ENCODE measurements at places on chromosomes 7 and 10.

DNA sequence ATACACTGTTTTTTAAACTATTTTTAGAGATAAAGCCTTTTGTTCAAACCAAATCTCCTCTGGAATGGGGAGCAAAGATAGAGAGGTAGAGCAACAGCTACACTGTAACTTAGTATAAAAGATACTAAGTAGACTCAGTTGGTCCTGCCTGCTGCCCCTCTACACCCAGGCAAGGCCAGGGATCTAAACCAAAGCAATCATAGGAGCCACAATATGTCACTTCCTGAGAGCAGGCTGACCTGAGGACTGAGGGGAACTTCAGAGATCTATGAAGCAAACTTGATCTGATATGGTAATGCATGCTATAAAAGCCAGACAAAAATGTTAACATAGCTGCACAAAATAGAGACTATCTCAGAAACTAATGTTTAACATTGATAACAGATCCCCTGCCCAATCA, 7.0 kb upstream of the TRDMT1 start:
- DNase-seq: no peak

- DNase-seq: no peak
Measured at GRCh38 chr7:27277628-27278027, 35.0 kb downstream of the EVX1 start.

- DNase-seq: no peak
Measured at GRCh38 chr7:50415844-50416364, 34.2 kb downstream of the FIGNL1 start.

- no peak for DNase-seq
Measured at GRCh38 chr7:40937879-40938278, 765.0 kb downstream of the INHBA start.

DNA sequence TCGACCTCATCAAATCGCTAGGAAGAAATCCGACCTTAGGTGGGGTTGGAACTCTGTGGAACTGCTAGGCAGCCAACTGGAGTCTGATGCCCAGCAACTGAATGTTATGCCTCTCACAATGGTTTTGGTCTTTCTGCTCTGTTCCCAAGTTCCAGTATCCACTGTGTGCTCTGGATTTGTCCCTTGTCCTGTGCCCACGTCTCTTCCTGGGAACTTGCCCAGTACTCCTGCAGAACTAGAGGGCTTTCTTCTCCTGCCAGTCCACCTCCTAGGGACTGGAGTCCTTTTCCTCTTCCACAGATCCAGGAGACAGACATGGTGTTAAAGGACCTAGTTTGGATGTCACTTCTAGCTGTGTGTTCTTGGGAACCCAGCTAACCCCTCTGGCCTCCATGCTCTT, 26.6 kb downstream of the PRTFDC1 start:
- DNase-seq: no peak

DNA sequence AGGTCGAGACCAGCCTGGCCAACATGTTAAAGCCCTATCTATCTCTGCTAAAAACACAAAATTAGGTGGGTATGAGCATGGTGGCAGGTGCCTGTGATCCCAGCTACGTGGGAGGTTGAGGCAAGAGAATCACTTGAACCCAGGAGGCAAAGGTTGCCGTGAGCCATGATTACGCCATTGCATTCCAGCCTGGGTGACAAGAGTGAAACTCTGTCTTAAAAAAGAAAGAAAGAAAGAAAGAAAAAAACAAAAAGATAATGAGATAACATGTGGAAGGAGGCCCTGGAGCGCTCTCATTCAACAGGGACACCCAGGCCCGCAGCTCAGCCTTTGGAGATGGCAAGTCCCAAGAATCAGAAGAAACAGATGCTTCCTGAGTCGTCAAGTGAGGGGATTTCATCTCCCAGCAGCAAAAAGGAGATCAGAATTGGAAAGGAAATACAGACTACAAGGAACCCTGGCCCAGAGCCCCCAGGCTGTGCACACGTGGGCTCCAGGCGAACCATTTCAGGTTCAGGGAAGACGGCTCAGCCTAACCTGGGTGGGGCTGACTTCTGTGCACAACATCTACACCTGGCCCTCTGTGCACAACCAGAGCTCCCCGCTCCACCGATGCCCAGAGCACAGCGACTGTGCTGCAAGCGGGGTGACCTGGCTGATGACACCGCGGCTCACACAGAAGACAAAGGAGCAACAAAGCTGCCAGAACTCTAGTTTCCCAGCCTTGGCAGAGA, 33.3 kb downstream of the GNA12 start:
- no peak for DNase-seq

DNA sequence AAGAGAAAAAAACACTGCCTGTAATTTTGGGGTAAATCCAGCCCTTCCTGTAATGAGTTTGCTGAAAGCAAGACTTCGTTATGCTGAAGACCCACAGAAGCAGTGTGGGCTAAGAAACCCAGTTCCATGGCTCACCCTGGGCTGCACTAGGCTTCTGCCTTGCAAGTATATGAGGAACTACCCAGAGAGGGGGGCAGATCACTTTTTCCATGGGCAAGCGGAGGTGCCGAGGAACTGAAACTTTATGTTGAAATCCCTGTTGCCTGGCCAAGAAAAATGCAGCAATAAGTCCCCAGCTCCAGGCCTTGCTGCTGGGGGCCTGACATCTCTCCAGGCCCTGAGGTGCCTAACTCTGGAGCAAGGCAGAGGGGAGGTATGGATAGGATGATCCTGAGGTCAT, 8.5 kb downstream of the RASSF4 start:
- DNase-seq: no peak

DNA sequence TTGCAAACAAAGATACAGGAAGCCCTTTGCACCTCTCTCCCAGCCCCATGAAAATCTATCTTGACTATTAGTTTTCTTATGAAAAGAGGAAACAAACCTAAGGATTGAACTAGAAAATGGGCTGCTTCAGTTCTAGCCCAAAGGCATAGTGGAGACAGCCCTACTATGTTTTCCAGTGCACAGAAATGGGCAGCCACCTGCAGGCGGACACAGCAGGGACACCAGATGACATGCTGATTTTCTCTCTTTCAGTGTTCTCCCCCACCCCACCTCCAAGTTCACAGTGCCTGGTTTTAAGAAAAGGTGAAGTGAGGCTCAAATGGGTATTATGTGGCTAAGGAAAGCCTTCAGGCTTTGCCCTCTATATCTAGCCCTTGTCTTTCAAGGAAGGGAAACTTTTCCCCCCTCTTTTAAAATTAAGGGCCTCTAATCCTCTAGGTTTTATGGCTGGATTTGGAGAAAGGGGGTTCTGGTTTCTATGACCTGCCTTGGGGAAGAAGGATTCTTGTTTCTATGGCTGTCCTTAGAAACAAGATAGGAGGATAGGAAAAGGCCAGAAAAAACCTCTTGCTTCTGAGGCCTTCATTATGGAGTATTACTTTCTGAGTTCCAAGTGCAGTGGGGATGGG, 23.5 kb upstream of the DDX50 start:
- DNase-seq: no peak

DNA sequence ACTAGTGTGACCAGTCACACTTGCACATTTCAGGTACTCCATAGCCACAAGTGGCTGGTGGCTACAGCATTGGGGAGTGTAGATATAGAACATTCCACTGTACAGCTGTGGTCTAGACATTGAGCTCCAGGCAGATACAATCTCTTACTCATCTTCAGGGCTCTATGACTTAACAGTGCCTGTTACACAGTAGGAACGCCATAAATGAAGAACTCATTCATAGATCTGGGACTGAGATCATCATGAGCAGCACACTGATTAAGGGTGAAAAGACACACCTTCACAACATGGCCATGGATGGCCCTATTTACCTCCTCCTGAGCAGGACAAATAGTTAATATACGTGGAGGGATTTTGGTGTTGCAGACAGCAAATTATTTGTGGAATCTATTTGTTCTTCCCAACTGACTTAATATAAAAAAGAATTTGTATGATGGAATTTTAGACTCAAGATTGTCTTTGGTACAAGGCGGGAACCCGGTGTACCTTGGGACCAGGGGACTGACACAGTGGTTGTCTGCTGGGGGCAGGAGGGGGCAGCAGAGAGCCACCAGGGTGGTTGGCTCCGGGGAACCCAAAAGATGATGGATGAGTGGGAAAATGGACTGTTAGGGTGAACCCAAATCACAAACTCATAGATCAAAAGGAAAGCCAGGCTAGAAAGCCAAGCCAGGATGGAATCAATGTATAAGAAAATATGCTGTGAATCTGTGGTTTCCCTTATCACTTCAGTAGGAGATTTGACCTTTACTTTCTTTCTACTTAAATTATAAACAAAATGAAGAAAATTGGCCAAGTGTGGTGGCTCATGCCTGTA, 24.3 kb upstream of the CPA2 start:
- DNase-seq: peak; percentile 32

DNA sequence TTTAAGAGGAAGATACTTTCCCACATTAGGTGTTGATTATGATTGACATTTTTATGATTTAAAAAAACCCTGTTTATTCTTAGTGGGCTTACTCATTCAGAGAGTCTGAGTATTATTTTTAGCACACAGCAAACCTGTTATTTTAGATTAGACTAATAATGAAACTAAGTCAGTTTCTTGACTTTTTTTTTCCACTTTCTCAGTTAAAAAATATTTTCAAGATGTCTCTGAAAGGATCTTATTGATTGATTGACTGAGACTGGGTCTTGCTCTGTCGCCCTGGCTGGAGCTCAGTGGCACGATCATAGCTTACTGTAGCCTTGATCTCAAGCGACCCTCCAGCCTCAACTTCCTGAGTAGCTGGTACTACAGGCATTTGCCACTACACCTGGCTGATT, 20.4 kb upstream of the INPP5F start:
- DNase-seq: no peak

DNA sequence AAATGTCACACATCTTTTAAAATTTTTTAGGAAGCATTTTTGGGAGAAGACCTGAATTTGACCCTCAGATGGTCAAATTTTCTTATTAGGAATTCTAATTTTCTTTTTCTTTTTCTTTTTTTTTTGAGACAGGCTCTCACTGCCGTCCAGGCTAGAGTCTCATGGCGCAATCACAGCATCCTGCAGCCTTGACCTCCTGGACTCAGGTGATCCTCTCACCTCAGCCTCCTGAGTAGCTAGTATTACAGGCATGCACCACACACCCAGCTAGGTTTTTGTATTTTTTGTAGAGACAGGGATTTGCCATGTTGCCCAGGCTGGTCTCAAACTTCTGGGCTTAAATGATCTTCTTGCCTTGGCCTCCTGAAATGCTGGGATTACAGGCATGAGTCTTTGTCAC, 65.4 kb downstream of the AKAP9 start:
- DNase-seq: no peak

All from stimulated activated CD4-positive, alpha-beta T cell treated with anti-CD3 and anti-CD28 coated beads, Interleukin-1b, Interleukin-23, amount 100 ng/mL, for 1 hour (primary cell).